DMS153 (cell line): ENCODE measurements at places on chromosomes 7 and 10.

DNA sequence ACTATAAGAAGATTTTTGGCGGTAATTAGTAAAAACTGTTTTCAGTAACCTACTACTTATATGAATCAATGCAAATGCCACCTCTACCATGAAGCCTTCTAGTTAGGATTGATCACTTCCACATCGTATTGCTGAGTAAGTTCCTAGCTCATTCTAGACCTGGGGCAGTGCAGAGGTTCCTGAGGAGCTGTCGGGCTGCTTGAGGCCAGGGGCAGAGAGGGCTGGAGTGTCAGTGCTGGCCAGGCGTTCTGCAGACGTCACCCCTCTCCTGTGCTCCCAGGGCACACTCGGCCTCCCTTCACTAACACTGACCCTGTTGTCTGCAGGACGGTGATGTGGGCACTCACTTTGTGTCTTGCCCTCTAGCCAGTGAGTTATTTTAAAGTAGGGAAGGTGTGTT is 275.7 kb downstream of the CELF2 start:
- no peak for DNase-seq

DNA sequence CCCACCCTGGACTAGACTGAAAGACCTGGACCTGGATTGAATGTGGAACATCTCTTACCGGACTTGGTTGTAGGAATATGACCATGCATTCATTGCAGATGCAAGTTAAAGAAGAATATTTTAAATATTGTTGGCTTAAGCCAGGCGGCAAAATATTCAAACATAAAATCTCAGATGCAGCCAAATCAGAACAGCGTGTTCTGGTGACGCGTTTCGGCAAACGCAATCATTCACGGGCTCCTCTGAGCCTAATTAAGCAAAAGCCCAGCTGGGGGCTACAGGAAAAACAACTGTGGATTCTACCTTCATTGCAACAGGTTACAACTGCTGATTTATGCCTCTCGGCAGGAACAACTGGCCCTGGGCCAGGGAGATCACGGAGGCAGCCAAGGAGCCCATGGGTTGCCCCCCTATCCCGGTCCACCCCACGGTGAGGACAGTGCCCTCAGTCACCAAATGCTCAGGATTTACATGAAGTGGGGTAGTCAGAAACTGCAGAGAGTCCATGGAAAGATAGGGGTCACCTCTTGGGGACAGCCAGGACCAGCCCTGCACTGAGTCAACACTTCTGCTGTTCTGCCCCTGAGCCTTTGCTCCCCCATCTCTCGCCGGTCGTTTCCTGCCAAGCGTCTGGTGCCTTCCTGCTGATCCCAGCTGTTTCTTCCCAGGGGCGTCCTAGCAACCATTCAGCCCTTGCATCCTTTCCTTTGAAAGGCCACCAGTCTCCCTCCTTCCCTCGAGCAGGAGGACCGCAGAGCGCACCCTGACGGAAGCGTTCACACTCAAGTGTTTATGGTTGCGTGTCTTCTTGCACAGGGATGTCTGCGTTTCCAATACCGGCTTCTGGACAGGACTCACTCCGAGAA is 64.4 kb upstream of the SFMBT2 start:
- peak; percentile 8 for DNase-seq

DNA sequence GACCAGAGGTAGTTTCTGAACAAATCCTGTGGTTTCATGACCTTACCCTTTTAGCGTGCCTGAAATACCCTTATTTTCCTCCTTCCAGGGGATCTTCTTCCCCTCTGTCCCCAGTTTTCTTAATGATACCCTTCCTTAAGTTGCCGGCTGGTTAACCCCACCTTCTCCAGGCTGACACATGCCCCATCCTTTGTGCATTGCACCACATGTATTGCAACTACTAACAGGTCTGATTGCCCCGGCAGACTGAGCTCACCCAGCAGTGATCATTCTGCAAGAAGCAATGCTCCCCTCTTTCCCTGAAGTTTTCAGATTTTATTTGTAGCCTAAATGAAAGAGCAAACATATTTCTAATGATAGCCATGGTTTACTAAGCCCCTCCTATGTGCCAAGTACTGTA is 108.2 kb downstream of the HIP1 start:
- DNase-seq: no peak

- no peak for DNase-seq
Measured at GRCh38 chr10:114604357-114605130, 53.5 kb downstream of the ABLIM1 start.

- no peak for DNase-seq
Measured at GRCh38 chr7:32318300-32319011, 171.7 kb downstream of the LSM5 start.

GRCh38 chr7:121304102-121304658 is 24.6 kb upstream of the WNT16 start:
- no peak for DNase-seq

- DNase-seq: no peak
Measured at GRCh38 chr7:2473496-2474180, 2.6 kb downstream of the GRIFIN start.

DNA sequence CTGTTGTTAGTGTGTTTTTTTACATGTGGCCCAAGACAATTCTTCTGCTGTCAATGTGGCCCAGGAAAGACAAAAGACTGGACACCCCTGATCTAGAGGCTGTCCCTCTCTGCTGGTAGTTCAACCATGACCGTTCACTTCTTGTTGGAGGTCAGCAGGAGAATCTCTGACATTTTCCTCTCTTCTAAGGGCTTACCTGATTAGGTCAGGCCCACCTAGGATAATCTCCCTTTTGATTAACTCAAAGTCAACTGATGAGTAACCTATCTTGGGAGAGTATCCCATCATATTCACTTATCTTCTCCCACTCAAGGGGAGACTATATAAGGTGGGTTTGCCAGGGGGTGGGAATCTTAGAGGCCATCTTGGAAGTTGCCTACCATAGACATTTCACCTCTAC is 135.2 kb downstream of the BUB3 start:
- no peak for DNase-seq

DNA sequence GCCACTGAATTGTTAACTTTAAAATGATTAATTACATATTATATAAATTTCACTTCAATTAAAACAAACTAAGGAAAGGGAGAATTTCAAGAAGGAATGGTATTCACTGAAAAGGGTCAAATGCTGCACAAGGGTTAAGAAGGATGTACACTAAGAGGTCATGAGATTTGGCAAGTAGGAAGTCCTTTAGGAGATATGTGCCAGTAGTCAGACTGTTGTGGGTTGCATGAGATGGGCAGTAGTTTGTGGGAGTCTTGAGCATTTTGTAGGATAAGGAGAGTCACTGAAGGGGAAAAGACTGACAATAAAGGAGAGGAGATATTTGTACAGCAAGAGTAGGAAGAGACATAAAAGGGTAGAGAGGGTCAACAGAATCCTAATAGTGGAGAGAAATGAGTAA is 12.4 kb upstream of the PTPN12 start:
- no peak for DNase-seq

- DNase-seq: no peak
Measured at GRCh38 chr10:10533437-10533836, 484.2 kb upstream of the CELF2 start.

DNA sequence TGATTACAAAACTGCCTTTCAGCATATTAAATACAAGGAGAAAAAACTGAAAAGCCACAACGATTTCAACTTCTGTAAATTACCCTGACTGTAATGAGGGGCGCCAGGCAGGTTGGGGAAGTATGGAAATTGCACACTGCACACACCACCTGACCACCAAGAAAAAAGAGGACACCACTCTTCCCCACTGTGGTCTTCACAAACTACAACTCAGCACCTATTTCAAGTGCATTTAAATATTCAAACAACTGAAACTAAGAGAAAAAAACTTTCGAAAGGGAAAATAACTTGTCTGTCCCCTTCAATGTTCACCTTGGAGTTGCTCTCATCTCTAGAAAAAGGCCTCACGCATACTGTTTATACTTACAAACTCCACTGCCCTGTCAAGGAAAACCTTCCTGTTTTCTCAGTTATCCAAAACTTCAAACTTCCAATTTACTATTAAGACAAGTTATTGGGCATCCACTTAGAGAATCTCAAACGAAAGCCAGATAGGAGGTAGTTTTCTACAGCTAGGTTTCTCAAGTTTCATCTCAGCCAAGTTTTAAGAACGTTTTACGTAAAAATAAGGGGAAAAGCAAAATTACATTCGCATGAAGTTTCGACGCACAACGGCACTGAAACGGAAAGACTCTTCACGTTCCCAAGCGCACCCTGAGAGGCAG is 1.4 kb downstream of the LARP4B start:
- DNase-seq: no peak

GRCh38 chr10:132590094-132590751 is 52.6 kb downstream of the INPP5A start:
- no peak for DNase-seq

GRCh38 chr7:3301831-3302618 is 973 bp downstream of the SDK1 start:
- peak; percentile 39 for DNase-seq

DNA sequence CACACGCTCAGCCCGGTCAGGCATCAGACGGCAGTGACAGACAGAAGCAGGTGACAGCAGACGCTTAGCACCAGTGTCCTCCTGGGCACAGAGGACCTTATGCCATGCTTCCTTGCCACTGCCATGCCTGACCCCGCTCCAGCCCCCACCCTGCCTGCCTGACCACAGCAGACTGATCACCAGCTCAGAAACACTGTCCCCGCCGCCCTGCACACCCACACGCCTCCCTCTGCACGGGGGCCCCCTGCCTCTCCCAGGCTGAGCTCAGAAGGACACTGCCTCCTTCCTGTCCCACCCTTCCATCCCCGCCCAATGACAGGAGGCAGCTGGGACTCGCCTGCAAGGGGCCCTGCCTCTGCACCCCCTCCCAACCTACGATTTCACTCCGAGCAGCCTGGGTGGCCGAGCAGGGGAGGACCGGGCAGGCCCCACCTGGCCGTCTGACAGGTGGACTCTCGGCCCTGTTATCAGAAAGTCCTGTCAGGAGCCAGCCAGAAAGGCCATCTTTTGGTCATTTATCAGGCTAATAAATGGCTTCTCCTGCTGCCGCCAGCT is 183.4 kb downstream of the ELFN1 start:
- DNase-seq: no peak

DNA sequence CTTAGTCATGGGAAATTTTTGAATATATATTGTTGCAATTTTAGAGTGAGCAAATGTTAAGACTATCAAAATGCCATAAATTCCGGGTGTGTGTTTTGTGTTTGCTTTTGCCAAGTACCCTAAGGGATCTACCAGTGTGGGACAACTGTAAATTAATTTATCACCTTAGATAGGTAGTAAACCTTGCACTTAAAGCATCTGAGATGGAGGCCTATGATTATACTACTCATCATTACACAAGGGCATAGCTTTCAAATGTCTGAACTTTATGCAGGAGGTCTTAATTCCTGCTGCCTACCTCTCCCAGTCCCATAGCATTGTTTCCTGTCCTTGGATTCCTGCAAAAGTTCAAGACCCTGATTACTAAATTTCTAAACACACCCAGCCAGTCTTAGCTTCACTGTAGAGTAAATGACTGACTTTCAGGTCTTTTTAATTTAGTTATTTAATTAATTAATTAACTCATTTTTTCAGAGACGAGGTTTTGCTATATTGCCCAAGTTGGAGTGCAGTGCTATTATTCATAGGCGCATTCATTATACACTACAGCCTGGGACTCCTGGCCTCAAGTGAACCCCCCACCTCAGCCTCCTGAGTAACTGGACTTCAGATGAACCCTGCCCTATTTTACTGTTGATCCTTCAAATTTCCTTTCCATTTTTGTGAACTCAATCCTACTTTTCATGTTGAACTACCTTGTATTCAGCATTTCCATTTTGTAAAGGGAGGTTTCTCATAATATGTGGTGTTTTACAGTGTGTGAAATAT is 47.0 kb downstream of the THSD7A start:
- DNase-seq: no peak

DNA sequence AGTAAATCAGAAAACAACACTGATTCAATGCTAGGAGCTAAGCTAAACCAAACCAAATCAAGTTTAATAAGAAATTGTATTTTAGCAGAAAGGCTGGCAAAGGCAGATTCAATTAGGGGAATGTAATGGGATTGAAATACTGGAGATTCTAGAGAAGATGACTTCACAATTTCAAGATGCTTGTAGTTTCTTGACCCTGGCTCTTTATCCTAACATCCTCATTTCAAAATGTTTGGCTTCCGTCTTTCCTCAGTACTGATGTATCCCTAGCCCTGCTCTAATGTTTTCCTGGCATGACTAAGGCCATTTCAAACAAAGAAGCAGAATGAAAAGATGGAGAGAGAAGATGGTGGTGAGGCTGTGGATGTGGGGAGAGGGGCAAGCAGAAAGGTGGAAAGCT is 2.7 kb upstream of the JCAD start:
- no peak for DNase-seq

GRCh38 chr10:62819141-62819920 is 3.2 kb upstream of the EGR2 start:
- no peak for DNase-seq

- DNase-seq: no peak
Measured at GRCh38 chr10:87878664-87879459, 15.4 kb downstream of the PTEN start.

- DNase-seq: no peak
Measured at GRCh38 chr10:1151076-1152033, 95.2 kb downstream of the WDR37 start.

DNA sequence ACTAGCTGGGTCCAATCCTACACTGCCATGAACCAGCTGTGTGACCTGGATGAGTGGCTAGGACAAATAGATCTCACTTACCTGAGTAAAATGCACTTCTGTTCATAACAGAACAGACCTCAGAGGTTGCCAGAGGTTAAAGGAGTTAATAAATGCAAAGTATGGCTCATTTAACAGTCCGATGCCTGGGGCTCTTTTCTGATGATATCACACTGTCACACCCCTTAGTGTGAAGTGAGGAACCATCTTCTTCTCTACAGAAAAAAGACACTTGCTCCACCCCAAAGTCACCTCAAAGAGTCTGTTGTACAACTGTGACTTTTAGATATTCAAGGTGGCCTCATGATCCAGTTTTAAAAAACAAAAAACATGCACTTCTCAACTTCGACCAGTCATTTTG is 21.5 kb upstream of the TARP start:
- no peak for DNase-seq

DNA sequence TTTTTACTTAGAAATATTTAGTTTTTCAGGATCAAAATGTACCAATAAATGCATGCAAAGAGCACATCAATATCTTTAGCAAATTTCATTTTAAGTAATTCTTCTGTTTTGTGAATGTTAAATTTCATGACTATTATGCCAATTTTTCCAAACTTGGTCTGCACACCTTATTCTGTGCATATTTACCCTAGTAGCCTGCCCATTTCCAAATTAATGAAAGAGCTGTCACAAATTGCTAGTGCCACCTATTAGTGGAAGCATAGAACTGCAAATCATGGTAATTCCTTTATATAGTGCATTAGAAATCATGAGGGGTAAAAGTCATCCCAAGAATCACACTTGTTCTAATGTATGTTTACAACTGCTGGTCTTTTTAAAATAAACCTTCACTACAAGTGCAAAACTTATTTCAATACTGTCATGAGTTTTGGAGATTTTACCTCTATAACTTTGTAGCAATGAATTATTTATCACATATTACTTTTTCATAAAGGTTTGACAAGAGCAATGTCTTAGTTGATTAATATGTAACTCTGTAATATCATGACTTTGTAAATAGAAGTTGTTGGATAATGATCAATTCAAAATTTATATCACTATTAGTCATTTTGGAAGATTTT is 5.7 kb downstream of the SEMA3A start:
- DNase-seq: no peak

GRCh38 chr7:99357701-99358490 is 16.6 kb upstream of the ARPC1B start:
- no peak for DNase-seq
